ENCODE measurements at places on chromosomes 3 and 15.

GRCh38 chr3:42441791-42442190 is 31.4 kb upstream of the LYZL4 start:
- DNase-seq: no peak

DNA sequence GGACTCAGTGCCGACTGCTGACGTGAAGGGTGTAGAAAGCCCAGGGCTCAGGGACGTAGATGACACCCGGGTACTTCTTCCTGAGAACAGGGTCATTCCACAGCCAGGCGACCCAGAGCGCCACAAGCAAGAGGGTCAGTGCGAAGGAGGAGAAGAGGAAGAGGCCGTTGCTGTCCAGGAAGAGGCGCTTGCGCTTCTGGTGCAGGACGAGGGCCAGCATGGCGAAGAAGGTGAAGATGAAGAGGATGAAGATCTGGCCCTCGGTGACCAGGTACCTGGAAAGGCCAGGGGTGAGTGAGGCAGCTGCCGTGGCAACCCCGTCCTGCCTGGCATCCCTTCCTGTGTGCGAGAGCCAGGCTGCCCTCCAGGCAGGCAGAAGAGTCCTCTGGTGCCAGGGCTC is 3.0 kb upstream of the CALML4 start:
- no peak for DNase-seq

GRCh38 chr3:64344721-64345207 is 119.5 kb upstream of the PRICKLE2 start:
- DNase-seq: peak; percentile 72

DNA sequence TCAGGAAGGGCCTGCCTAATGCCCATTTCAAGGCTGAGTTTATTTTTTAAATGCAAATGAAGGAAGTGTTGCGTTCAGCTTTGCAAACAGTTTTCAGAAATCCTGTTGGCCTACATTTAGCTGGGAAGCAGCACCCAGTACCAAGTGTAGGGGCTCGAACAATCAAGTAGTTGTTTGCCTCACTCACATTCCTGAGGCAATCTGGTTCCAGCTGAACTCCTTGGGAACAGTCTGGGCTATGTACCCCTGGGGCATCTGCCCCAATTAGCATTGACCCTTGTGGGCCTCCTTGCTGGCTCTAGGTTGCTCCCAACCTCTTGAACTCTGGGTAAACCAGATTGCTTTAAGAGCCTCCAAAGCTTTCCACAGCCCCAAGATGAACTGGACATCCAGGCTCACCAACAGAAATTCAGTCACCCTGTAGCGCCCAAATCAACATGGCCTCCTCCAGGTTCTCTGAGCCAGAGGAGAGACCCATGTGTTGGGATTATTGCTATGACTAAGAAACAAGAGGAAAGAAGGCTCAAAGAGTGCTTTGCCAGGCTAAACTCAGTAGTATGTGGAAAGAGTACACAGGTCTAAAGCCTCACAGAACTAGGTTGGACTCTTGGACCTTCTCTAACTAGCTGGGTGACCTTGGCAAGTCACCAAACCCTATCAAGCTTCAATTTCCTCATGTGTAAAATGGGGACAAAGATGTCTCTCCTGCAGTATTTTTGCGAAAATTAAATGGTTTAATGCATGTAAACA is 532.7 kb downstream of the SOX2 start:
- DNase-seq: no peak

DNA sequence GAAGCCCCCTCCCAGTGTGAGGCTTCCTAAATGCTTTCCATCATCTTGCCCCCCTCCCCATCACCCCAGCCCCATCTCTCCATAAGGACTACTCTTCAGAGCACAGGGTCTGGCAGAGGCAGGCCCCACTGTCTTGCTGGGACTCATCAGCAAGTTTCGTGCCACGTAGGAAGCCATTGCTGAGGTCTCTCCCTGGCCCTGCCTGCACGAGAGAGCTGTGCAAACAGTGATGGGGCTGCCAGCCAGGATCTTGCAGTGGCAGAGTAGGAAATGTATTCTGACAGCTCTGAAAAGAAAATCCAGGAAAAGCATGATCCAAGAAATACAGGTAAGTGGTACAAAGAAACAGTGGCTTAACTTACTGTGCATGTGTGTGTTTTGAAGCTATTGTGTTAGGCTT is 22.6 kb downstream of the ISL2 start:
- DNase-seq: no peak

DNA sequence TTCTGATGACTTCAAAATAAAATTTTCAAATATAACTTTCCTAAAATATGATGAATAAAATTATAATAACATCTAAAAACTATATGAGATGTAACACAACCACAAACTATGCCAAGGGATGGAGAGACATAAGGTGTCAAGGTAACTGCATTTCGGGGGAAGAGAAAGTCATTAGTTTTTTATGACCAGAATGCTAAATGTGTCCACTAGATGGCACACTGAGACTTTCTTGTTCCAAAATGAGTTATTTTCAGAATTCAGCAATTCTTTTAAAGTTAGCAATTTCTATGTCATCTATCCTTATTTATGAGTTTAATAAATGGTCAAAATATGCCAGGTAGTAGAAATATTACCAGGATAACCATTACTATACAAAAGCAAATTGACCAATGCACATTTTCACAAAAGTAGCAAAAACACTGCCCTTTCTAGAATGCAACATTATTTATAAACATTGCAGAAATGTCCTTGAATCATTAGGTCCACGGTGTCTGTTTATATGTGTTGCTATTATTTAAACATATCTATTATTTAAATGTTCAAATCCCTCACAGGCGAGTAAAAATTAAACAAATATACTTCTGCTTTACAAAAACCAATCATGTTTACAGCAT is 374.2 kb downstream of the PLCL2 start:
- DNase-seq: no peak

GRCh38 chr3:142501004-142501926 is 53.4 kb upstream of the XRN1 start:
- DNase-seq: peak; percentile 28

DNA sequence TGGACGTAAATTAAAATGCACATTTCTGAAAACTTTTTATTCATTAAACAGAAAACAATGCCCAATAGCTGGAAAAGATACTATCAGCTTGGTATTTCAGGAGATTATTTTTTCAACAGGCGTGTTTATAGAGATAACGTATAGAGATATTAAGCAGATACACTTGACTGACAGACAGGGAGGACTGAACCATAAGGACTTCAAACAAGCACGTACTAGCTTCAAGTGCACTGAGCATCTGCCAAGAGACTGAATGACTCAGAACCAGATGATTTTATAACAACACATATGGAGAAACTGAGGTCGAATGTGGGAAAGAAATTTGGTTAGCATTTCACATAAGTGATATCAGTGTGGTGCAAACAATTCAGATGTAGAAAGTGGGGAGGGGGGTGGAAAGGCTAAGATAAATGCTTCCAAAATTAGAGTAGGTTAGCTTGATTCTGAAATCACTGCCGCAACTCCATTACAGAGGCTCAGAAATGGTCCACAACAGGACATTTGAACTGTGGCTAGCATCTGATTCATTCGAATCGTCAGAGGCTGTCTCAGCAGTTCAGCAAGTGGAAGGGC is 103.5 kb downstream of the SEMA6D start:
- peak; percentile 89 for DNase-seq

DNA sequence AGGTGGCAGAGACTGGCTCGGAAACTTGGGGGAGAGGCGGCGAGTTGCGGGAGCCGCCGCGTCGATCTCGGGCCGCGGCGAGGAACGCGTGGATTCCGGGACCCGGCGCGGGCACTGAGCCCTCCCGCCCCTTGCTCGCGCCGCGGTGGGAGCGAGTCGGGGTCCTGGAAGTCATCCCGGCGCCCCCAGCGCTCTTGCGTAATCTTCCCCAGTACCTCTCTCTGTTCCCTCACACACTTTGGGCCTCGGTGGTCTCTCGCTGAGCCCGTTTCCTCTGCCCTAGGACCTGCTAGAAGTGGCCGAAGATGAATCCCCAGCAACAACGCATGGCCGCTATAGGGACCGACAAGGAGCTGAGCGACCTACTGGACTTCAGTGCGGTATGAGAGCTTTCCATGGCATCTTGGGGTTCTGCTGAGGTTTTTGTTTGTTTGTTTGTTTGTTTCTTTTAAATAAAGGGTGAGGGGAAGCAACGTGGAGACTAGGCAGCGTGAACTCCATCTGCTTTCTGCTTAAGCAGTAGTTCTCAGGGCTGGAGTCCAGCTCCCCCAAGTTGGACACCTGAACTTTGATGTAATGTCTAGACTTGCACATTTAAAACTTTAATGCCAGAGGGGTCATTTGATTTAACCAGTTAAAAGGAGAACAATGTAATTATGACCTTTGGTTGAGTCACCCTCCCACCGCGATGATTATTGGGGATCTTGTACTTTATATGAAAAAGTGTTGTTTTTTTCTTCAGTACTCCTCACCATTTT is 1.3 kb downstream of the TCF12 start:
- DNase-seq: peak; percentile 12

DNA sequence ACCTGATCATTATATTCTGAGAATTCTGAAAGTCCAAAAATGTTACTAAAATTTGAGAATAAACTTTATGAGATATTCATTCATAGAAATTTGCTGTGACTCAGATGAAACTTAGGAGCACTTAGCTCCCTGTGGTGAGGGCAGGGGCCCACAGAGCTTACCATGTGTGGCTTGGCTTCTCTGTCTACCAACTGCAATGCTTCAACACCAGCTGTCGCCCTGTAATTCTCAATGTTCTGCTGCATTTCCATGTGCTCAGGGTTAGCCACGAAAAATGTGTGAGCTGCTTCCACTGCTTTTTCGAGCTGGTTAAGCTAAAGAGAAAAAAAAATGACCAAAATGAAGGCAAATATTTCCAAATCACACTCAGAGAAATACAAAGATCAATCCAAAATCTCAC is 125.6 kb downstream of the P3H2 start:
- DNase-seq: peak; percentile 68

GRCh38 chr15:75785771-75786574 is 57.3 kb upstream of the UBE2Q2 start:
- DNase-seq: no peak

- no peak for DNase-seq
These were observed 244.7 kb upstream of the NR2E3 start for GRCh38 chr15:71565631-71566160.

DNA sequence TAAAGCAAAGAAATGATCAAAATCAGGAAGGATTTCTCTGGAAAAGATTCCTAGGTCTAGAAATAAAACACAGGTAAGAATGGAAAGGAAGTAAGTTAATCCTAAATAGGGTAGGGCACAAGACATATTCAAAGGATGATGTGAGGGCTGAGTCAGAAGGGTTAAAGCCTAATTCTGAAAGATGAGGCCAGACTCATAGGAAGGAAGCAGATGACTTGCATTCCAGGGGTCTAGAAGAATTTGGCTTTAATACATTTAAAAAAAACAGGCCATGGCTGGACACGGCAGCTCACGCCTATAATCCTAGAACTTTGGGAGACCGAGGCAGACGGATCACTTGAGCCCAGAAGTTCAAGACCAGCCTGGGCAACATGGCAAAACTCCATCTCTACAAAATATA is 3.2 kb downstream of the SSR3 start:
- DNase-seq: peak; percentile 66

GRCh38 chr15:31323627-31324026 is 3.0 kb upstream of the KLF13 start:
- DNase-seq: no peak

DNA sequence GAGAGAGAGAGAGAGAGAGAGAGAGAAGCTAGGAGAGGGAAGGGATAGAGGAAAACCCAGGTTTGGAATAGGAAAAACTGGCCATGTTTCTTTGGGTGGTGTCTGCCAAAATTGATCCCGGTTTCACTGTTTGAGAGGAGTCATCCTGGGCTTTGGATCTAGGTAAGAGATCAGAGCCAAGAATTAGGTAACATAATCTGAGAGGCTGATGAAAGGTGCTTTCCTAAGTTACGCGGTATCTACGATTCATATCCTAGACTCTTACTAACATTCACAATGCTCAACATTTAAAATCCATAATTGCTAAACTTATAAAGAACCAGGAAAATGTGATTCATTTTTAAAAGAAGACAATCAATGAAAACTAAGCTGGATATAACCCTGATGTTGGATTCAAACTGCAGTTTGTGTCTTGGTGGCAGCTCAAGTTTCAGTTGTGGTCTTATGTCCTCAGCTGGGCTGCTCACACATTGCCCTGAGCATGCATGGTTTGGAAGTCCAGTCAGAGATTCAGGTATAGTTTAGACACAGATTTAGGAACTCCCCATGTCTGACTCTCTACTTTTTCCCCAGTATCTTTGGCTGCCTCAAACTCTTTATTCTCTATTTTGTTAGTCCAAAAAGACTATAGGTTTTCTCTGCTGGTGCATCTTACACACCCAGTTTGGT is 42.5 kb upstream of the FMN1 start:
- DNase-seq: no peak

DNA sequence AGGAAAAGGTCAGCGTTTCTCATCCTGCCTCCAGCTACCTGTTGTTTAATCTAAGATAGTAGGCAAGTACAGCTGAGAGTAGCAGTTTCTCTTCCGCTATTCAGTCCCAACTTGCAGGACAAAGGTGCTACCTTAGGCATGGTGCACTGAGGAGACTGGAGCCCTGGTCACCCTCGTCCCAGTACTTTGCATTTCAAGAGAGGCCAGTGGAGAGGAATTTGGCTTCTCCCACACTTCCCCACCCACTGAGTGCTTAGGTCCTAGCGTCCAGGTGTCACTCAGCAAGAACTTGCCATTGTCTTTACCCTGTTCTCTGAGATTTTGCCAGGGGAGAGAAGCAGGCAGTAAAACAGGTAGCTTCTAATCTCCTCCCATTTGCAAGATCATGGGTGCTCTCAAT is 12.5 kb upstream of the RPN1 start:
- no peak for DNase-seq

GRCh38 chr3:98902351-98902740 is 851 bp upstream of the DCBLD2 start:
- DNase-seq: no peak

GRCh38 chr15:68582236-68582635 is 3.4 kb downstream of the CORO2B start:
- DNase-seq: no peak

GRCh38 chr3:40574661-40575060 is 49.9 kb downstream of the ZNF621 start:
- peak; percentile 60 for DNase-seq

DNA sequence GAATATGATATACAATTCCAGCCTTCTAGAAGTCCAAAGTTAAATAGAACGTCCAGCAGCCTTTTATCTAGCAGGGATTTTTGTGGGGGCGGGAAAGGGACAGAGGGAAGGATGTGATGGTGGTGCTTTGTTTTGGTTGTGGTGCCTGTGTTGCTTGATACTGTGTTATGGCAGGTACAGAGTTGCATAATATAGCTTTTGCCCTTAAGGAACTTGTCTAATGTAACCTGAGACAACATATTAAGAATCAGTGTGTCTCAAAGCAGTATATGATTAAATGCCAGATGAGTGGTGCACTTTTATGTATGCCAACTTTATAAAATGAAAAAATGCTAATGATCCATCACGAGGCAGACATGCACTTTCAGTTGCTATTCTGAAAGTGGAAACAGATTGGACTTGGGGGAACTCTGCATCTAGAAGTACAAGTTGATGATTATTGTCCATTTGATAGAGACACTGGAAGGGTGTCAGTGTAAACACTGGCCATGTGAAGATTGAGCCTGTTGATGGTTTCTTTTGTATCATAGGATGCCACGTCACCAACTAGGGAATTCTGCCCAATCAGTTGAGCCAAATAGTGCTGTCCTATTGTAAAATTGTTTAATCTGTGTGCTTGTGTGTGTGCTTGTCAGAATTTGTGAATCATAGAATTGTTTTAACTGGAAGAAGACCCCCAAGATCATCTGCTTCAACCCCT is 23.0 kb downstream of the NEO1 start:
- no peak for DNase-seq

- peak; percentile 70 for DNase-seq
These were observed 21.8 kb downstream of the IGDCC4 start for GRCh38 chr15:65400760-65401610.

GRCh38 chr3:121595765-121596406 is 2.7 kb downstream of the FBXO40 start:
- no peak for DNase-seq

Measured in brain microvascular endothelial cell (primary cell).